Stimulated activated CD4-positive, alpha-beta T cell treated with anti-CD3 and anti-CD28 coated beads, TNF-alpha, amount 100 ng/mL, for 4 hours (primary cell): ENCODE measurements at places on chromosomes 1 and 21.

DNA sequence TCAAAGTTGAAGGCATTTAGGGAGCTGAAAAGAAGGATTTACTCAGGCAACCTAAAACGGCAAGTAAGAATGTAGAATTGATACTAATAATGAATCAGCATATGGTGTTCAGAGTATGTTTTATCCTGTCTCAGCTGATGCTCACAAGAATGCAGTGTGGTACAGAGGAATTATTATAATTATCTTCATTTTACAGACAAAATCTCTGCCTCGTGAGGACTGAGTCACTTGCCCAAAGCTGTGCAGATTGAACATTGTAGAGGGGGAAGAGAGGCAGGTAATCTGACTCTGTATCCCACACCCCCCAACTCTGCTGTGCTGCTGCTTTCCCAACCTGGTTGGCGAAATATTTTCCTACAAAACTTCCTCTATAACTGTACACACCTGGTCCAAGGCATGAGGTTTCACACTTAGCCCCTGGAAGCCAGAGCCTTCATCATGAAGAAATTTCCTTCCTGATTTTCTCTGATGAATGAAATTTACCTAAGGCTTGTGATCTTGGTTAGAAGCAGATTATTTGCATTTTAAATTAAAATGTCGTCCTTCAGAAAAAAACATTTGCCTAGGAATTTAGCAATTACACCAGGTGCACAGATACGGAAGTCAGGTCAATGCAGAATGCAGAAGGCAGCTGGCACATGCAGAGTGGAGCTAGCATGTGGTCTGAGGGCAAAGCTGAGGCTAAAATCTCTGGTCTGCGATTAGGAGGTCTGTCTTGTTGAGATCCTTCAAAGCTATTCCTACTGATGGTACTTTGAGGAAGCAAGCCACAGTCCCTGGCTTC is 52.8 kb downstream of the DPT start:
- no peak for DNase-seq

GRCh38 chr1:94884106-94884505 is 42.8 kb downstream of the CNN3 start:
- no peak for DNase-seq

GRCh38 chr1:1173793-1174415 is at the start of gene TTLL10:
TSS of gene TTLL10 (plus strand) at chr1:1173880. CDS start at chr1:1179216, 5,336 bp downstream.
- DNase-seq, result peak; percentile 23

- DNase-seq, result no peak
These were observed 15.4 kb upstream of the EFHD2 start for GRCh38 chr1:15394258-15394690.

GRCh38 chr1:15443281-15443680 is 5.0 kb downstream of the CTRC start:
- DNase-seq, result no peak
